ENCODE measurements at places on chromosomes 11 and 22. TPM values are rescaled to one million over a fixed set of nuclear protein-coding genes. Genes with fewer than 3 reads are reported as not detected.

DNA sequence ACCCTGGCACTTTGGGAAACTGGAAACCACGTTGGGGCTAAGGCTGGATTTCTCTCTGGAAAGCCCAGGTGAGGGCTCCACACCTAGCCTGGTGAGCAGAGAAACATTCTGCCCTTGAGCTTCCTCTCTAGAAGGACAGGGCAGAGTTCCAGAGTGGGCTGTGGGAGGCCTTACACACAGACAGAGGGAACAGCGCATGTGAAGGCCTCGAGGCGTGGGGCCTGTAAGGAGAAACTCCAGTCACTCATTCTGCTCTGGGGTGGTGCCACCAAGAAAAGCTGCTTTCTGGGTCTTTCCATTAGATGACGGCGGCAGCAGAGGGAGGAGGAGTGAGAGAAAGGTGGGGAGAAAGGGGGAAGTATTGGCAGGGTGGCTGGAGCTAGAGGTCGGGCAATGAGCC is 183.1 kb downstream of the CHST1 start:
- H3K27me3 ChIP-seq = peaks cover 40% of the 10 kb centered on the region
- no peaks in the 10 kb centered on the region for H3K36me3 ChIP-seq
- H3K4me3 ChIP-seq = no peak overlapping the region
- H3K4me1 ChIP-seq = no peaks in the 10 kb centered on the region
- no peak overlapping the region for H3K27ac ChIP-seq

GRCh38 chr11:78921509-78921908 is 346.8 kb upstream of the NARS2 start:
- no peak overlapping the region for H3K4me3 ChIP-seq
- no peak for DNase-seq
- no peak overlapping the region for H3K27ac ChIP-seq
- H3K27me3 ChIP-seq = no peaks in the 10 kb centered on the region
- H3K36me3 ChIP-seq = no peaks in the 10 kb centered on the region

- no peak for DNase-seq
- H3K27ac ChIP-seq = no peak overlapping the region
- no peak overlapping the region for H3K4me3 ChIP-seq
- H3K27me3 ChIP-seq = no peaks in the 10 kb centered on the region
- no peaks in the 10 kb centered on the region for H3K36me3 ChIP-seq
- no peaks in the 10 kb centered on the region for H3K4me1 ChIP-seq
Measured at GRCh38 chr11:22441831-22442230, 103.7 kb downstream of the SLC17A6 start.

DNA sequence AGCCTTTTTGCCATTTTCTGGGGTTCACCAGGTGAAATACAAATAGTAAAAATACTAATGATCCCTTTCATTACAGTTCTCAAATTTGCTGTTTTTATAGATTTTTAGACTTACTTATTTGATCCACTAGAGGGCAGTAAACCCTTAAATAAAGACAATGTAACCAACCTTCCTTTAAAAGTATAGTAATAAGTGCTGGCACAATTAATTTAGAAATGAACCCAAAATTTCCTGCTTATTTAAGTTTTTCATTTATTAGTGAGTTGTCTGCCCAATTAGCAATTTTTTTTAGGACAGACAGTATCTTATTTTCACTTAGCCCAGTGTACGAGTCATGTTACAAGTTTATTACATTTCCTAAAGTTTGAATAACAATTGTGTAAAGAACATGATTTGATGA is 4.7 kb downstream of the DDIAS start:
- peaks cover 18% of the 10 kb centered on the region for H3K4me1 ChIP-seq
- peak; percentile 64 for DNase-seq
- no peaks in the 10 kb centered on the region for H3K27me3 ChIP-seq
- H3K27ac ChIP-seq = no peak overlapping the region
- H3K36me3 ChIP-seq = peaks cover 4% of the 10 kb centered on the region

- no peaks in the 10 kb centered on the region for H3K36me3 ChIP-seq
- no peak for DNase-seq
- no peak overlapping the region for H3K4me3 ChIP-seq
- H3K27ac ChIP-seq = no peak overlapping the region
Measured at GRCh38 chr11:119254239-119254638, 48.1 kb downstream of the CBL start.

Gene MUC5B
- total RNA-seq = 24.3 TPM

Gene FDXACB1
- 2.5 TPM for total RNA-seq

Gene ASCC2
- 37.0 TPM for total RNA-seq

Data from PC-3 (cell line).